ENCODE measurements at places on chromosomes 6 and 20. TPM values are rescaled to one million over a fixed set of nuclear protein-coding genes. Genes with fewer than 3 reads are reported as not detected.

DNA sequence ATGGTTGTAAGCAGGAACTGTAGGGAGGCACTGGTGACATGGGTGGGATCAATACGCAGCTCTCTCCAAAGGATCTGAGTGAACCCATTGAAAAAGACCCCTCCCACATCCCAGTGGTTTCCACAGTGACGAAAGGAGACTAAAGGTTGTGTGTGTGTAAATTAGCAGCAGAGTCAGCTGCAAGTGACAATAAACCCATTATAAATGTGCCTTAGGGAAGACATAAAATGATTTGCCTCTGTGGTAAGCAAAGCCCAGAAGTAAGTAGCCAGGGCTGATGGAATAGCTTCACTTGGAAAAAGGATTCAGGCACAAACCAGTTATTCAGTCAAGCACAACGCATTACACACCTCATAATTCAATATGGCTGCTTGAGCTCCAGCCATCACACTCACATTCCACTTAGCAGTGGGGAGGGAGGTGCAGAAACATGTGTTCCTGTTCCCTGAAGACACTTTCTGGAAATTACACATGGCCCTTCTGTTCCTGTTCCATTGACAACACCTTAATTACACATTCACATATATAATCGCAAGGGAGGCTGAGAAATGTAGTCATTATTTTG is 231.4 kb downstream of the PREX1 start:
- H3K27ac ChIP-seq = no peak overlapping the region

GRCh38 chr6:82015526-82015925 is 232.0 kb downstream of the IBTK start:
- peak overlapping the region; percentile 60 for H3K27ac ChIP-seq
- H3K36me3 ChIP-seq = no peaks in the 10 kb centered on the region
- no peak overlapping the region for H3K4me3 ChIP-seq
- H3K4me1 ChIP-seq = peaks cover 29% of the 10 kb centered on the region

GRCh38 chr20:6067763-6068318 is 14.0 kb upstream of the LRRN4 start:
- H3K27ac ChIP-seq = no peak overlapping the region
- H3K27me3 ChIP-seq = no peaks in the 10 kb centered on the region
- no peak for DNase-seq
- H3K36me3 ChIP-seq = no peaks in the 10 kb centered on the region
- no peak overlapping the region for H3K4me3 ChIP-seq

- H3K4me3 ChIP-seq = peak overlapping the region; percentile 74
- H3K4me1 ChIP-seq = peaks cover 38% of the 10 kb centered on the region
- H3K36me3 ChIP-seq = peaks cover 6% of the 10 kb centered on the region
- peak overlapping the region; percentile 88 for H3K27ac ChIP-seq
- H3K27me3 ChIP-seq = no peaks in the 10 kb centered on the region
- no peak for DNase-seq
These were observed 819 bp upstream of the MTRF1L start for GRCh38 chr6:153003366-153003690.

DNA sequence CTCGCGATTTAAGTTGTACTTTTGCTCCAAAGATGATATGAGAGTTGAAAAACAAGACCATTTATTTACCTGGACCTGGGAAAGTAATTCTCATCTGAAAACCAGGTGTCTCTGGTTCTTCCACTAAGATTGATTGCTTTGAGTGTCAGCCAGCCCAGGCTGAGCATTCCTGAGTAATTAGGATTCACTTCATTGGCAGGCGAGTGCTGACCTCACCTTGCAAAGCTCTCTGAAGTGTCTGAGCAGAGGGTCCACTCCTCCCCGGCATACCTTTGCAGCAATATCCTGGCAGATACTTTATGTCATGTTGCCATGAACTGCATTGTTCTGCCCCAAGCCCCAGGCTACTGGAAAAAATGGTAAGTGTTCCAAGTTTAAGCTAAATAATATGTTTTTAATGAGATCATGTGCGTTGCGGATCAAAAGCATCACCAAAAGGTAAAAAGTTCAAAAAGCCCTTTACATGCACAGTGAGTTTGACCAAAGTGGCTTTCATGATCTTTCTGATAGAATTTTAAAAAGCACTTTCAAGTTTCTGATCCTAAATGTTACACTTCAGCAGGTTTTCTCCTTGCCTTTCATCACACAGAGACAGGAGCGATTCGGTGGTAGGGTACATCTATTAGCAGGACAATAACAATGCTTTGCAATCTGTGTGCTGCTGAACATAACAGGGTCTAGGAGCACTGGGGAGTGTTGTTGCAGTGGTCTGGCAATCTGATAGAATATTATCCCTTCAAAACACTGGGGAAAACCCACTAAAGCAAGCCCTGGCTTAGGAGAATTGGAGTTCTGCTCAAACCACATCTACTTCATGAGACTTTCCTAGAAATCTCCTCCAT is 127.8 kb upstream of the EEF1E1 start:
- H3K4me1 ChIP-seq = no peaks in the 10 kb centered on the region
- H3K27ac ChIP-seq = no peak overlapping the region
- DNase-seq = no peak
- no peaks in the 10 kb centered on the region for H3K27me3 ChIP-seq

DNA sequence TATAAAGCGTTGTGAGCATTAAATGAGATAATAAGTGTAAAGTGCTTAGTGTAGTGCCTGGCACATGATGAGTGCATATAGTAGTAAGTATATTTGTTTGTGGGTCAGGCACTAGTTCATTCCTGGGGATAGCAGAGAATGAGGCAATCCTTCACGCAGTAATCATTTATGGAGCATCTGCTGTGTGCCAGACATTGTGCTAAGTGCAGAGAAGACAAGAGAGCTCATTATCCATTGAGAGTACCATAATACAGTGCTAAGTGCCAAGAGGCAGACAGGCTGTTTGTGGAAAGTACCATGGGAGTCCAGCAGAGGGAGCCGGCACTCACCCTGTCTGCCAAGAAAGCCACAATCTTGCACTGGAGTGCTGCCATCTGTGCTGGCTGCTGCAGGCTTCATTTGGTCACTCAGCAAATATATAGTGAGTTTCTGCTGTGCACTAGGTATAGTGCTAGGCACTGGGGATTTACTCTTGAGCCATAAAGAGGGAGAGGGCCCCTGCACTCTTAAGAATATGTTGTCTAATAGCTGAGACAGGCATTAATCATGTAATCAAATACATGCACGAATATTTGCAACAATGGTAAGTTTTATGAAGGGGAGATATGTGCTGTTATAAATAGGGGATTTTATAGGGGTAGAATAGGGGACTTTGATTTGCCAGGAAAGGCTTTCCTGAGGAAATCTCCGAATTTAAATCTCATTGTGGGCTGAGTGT is 12.9 kb upstream of the MROH8 start:
- H3K27me3 ChIP-seq = no peaks in the 10 kb centered on the region
- no peak overlapping the region for H3K4me3 ChIP-seq
- no peak overlapping the region for H3K27ac ChIP-seq

DNA sequence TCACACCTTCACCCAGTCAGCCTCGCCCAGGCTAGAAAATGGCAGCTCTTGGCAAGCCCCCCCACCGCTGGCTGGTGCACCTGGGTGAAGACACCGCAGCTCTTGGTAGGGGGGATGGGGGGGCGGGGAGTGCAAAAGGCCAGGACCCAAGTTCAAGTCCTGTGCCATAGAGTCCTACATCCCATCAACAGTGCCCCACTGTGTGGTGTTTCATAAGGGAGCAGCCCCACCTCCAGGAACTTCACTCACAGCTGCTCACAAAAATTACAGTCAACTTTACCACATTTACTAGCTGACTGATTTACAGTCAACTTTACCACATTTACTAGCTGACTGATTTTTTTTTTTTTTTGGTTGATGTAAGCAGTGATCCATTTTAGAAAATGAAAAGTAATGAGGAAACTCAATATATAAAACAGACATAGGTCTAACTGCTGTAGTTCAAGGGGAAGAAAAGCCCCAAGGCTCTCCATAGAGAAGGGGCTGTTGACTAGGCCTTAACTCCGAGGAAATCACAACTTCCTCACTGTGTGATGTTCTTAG is 208.9 kb upstream of the SNX9 start:
- H3K4me1 ChIP-seq = no peaks in the 10 kb centered on the region
- H3K27me3 ChIP-seq = no peaks in the 10 kb centered on the region
- H3K36me3 ChIP-seq = no peaks in the 10 kb centered on the region
- DNase-seq = no peak

GRCh38 chr20:44089987-44090674 is 96.9 kb downstream of the JPH2 start:
- no peak overlapping the region for H3K27ac ChIP-seq
- no peaks in the 10 kb centered on the region for H3K4me1 ChIP-seq
- H3K4me3 ChIP-seq = no peak overlapping the region

Gene BEND6
- 0.32 TPM for total RNA-seq

Gene LRRC1
- 13.4 TPM for total RNA-seq

Gene LY6G6D
- total RNA-seq = not detected

All from lower lobe of right lung (tissue), 2 donors.